ENCODE measurements at places on chromosomes 16 and 17.

GRCh38 chr17:40857535-40857934 lies 9.5 kb downstream of the KRT12 start:
- no peak for DNase-seq

GRCh38 chr17:54172985-54173316 lies 350.2 kb downstream of the KIF2B start:
- DNase-seq = no peak

DNA sequence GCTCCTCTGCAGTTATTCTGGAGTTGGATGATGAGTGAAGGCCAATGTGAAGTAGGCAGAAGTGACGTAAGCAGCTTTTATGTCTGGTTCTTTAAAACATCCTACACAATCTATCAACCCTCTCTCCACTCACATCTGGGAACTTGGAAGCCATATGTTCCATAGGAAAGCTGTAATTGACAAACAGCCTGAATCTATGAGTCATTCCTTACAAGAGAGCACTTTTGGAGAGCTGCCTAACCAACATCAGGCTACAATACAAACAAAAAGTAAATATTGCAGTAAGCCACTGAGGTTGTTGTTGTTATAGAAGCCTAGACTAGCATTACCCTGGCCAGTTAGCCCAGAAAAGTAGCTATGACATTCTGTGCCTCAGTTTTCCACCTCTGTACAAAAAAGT lies 5.9 kb downstream of the CCL7 start:
- no peak for DNase-seq

DNA sequence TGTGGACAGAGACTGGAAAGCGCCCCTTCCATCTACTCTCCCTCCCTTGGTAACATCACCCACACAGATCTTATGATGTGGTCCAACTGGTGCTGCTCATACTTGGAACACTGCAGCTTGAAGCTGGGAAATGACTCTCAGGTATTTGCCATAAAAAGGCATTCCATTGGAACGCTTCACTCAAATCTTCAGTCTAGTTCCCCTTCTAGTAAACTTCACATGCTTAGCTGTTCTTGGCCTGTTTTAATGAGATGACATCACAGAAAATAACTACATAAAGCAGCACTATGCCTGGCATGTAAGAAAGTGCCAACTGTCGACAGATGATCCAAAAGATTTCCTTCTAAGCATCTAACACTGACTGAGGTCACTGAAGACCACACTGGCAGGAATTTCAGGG lies 9.3 kb downstream of the ZNF263 start:
- DNase-seq = no peak

DNA sequence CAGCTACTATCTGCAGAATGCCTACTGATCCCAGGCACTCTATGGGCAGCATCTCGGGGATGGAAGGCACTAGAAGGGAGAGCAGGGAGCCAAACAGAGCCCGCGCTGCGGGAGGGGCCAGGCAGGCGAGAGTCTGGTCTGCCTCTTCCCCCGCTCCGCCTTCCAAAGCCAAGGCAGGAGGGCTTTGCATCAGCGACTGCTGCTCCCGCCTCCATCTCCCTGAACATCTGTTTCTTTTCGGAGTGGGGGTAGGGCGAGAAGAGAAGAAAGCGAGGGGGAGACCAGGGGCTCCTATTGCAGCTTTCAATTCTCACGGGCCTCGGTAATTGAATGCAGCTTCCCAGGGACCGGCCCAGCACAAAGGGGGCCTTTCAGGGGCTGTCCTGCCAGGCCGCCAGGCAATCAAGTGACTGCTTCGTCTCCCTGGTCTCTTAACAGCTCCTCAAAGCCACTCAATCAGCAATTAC lies 31.4 kb upstream of the CDC42EP4 start:
- no peak for DNase-seq

DNA sequence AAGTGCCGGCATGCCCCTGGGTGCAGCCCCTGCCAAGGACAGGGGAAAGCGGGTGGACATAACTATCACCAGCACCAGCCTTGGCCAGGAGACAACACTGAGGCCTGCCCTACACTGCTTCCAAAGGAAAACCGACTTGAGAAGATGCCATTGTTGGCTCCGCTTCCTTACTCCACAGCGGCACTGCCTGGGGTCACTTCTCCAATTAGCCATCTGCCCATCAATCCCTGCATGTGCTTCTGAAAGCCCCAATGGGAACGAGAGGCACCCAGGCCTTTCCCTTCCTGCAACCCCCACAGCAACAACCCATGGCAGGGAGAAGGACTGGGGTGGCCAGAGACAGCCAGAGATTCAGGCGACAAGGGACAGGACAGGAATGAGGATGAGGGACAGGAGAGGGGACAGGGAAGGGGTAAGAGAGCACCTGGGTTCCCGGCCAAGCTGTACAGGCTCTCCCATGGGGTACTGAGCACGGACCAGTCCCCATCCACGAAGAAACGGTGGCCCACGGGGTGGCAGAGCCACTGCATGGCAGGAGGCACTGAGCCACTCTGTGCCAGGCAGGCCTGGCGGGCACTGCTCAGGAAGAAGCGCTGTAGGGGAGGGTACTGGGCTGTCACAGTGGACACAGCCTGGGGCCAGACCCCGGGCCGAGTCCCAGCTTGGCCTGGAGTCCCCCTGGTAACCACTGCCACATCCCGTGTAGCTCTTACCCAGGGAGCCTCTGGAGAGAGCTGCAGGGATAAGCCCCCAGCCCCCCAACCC lies 21.2 kb downstream of the SREBF1 start:
- DNase-seq = no peak

DNA sequence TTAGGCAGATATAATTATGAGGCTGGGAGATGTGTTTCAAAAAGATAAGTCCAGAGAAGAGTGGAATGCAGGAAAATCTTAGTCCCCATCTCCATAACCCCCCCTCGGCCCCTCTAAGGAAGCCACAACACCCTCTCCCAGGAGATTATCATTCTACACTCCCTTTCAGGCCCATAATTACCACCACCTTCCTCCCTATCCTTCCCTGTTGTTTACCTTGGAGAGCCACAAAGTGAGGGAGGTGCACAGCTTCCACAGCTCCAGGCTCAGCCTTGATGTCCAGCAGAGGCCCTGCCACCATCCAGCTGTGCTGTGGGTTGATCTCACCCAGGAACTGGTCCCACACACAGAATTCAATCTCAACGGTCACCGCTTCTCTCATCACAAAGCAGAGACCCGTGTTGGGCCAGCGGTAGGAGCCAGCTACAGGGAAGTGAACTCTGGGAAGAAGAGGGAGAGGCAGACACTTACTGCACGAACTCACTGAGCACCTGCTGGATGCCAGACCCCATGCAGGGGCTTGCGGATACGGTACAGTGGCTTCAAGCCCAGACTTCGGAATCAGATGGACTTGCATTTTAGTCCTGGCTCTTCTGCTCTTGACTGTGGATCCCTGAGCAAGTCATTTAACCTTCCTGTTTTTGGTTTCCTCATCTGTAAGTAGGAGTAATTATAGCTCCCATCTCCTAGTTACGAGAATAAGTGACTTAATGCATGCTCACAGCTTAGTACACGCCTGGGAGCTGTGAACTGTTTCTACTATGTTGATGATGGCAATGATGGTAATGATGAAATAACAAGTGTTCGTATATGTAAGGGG lies 44.1 kb downstream of the MIS12 start:
- DNase-seq = no peak

DNA sequence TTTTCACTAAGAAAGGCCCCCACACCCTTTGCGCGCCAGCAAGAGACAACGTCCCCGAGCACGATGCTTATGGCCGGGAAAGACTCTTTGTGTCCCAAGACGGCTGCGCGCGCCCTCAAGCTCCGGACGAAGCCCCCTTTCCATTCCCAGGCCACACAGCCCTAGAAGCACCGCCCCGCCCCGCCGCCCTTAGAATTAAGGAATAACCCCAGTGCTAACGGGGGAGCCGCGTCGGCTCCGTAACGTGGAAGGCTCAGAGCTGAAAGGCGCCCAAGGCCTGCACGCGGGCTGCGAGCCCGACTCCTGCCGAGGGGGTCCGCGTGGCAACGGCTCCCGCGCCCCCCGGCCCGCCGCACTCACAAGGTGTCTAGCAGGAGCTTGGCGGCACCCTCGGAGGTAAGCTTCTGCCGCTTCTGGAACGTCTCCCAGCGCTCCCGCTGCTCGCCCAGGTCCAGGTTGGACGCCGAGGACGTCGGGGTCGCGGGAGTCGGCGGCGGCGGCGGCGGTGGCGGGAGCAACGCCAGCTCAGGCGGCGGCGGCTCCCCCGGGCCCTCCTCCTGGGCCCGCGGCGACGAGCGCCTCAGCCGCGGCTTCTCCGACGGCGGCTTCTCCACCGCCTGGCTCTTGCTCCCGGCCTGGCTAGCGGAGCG lies 477 bp downstream of the CENPV start:
- no peak for DNase-seq

DNA sequence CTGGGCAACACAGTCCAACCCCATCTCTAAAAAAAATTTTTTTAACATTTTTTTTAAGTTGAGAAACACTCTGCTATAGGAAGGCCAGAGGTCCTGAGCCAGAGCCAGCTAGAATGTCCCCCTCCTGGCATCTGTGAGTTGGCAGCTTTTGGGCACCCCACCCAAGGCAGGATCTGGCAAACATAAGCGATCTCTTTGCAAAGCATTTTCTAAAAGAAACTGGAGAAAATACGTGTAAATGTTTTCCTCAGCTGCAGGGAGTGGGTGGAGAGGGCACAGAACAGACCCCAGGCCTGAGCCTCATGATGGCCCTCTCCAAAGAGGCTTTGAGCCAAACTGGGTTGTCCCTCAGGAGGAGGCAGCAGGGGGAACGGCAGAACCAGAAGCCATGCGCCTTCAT lies 11.7 kb downstream of the CAVIN1 start:
- DNase-seq = no peak

Measured in NCI-H1417 treated with DMSO at 0.1 percent for 48 hours (cell line).